ENCODE measurements at places on chromosomes 2 and 18.

- peak; percentile 97 for DNase-seq
Observed at GRCh38 chr2:27320958-27321543, 1.8 kb downstream of the MPV17 start.

DNA sequence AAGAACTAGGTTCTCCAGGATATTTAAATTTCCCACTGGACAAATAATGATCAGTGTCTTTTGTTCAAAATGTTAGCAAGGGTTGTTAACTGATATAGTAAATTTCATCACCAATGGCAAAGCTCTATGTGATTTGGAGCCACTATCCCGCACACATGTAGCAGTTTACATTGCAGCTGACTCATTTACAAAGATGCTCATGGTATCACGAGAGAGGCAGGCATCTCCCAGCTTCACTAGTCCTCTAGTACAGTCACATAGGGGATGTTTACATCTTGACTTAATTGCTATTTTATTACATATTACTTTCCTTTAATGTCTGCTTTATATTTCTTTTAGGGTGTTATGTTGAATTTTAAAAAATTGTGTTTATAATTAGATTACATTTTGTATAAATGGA, 30.7 kb downstream of the KCNE4 start:
- DNase-seq, result peak; percentile 54

DNA sequence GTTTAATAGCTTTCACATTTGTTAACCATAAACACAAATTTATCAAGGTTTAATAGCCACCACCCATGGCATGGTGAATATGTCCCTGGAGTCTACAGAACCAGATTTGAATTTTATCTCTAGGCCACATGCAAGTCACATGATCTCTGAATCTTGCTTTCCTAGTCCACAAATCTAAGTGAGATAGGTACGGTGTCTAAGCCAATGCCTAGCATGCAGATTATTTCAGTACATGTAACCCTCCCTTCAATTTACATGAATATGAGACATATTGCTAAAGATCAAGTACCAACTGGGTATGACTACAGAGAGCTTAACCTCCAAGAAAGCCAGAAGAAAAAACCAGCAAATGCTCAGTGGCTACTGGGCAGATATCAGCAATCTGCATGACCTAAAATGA, 10.0 kb downstream of the ZNF24 start:
- DNase-seq, result no peak

DNA sequence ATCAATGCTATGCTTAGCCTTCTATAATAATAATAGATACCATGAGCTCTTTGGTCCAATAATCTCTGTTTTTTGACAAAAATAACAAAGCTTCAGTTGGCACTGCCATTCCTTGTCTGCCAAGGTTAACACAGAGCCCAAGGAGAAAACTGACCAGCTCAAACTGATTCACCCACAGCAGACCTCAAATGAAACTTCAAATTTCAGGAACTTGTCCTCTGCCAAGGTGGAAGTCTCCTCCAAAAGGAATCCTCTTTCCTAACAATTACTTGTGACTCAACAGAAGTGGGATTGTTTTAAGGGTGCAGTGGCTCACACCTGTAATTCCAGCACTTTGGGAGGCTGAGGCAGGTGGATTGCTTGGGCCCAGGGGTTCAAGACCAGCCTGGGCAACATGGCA, 12.1 kb downstream of the AAK1 start:
- no peak for DNase-seq

- no peak for DNase-seq
Observed at GRCh38 chr2:100726866-100727265, 93.1 kb upstream of the NPAS2 start.

GRCh38 chr2:424306-425171, 136.6 kb upstream of the ALKAL2 start:
- DNase-seq, result peak; percentile 93

DNA sequence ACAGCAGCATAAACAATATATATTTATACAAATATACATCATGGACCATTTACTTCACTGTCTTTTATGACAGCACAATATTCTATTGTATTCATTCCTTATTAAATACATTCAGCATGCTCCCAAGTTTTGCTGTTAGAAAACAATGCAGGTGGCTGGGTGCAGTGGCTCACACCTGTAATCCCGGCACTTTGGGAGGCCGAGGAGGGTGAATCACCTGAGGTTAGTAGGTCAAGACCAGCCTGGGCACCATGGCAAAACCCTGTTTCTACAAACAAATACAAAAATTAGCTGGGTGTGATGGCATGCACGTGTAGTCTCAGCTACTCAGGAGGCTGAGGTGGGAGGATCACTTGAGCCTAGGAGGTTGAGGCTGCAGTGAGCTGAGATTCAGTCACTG, 39.0 kb downstream of the NPC1 start:
- DNase-seq, result peak; percentile 86

GRCh38 chr2:216156822-216157221, 47.7 kb downstream of the XRCC5 start:
- no peak for DNase-seq

GRCh38 chr2:124540805-124541204, 515.7 kb downstream of the CNTNAP5 start:
- DNase-seq, result no peak

GRCh38 chr18:77749089-77749488, 499.4 kb downstream of the GALR1 start:
- no peak for DNase-seq

GRCh38 chr2:97660775-97661389, 3.0 kb downstream of the ACTR1B start:
- DNase-seq, result no peak

DNA sequence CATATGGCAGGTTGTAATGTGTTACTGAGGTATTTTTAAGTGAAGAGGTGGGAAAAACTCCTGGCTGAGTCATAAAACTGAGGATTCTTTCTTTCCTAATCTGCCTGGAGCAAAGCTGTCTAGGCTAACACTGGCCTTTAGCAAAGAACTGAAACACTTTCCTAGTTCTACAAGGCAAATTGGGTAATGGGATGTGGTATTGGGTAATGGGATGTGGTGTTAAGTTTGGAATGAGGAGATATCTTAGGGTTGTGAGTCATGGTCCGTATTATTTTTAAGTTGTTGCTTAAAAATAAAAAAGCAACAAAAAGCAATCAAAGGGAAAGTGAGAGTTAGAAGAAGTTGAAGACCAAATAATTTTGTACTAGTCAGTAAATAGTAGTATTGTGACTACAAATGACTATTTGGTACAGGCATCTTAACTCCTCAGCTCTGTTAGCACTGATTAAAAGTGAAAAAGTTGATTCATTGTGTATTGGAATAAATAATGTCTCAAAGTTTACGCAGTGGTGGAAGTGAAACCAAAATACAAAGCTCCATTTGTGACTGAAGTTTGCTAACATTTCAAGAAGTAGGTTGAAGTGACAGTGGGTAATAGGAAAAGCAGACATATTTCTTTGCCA, 216.8 kb downstream of the CAMKMT start:
- peak; percentile 95 for DNase-seq

DNA sequence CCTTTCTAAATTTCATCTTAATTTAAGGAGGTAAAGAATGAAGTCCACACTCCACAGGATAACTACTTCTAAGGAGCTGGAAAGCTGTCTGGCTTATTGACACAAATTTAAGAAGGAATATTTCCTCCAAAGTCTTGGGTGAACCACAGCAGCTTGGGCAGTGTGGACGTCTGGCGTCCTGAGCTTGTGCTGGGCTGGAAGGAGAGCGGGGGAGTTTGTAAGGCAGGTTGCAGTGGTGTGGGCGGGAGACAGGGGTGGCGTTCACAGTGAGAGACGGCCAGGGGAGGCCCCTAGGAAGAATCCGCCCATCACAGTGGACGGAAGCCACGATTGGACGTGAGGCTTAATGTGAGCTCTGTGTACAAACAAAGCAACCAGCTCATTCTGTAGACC, 25.7 kb downstream of the ADI1 start:
- DNase-seq, result peak; percentile 50

DNA sequence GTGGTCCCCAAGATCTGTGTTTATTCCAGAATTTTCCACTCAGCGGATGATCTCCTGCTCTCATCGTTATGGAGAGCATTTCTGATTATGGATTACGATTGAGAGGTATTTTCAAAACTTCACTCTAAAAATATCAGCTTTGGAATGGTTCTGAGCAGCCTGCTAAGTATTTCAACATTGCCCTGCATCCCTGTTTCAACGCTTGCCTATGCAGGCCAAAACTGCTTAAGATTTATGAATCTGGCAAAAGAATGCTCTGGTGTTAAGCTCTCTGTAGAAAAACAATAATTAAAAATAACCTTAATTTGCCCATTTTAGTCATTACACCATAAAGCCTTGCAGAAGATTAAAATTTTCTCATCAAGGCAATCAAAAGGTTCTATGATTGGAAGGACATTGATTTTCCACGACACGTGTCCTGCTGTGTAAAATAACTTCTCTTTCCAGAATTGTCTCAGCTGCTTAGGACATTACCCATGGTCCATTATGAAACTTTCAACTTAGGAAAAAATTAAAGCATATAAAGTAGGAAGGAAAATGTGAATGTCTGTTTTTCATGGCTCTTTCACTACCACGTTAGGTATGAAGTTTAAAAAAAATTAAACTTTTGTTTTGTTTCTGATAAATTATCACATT, 229.9 kb downstream of the ACKR3 start:
- no peak for DNase-seq

- no peak for DNase-seq
Observed at GRCh38 chr2:224190936-224191270, 151.8 kb upstream of the SERPINE2 start.

GRCh38 chr18:2240311-2240705, 331.0 kb downstream of the METTL4 start:
- DNase-seq, result no peak

GRCh38 chr2:17879913-17880274, 1.4 kb downstream of the KCNS3 start:
- DNase-seq, result no peak

Data from trophoblast cell (in vitro differentiated cells and primary cell).